ENCODE measurements at places on chromosomes 6 and 20. TPM values are rescaled to one million over a fixed set of nuclear protein-coding genes. Genes with fewer than 3 reads are reported as not detected.

- DNase-seq = peak; percentile 91
These were observed 63.6 kb downstream of the GTF2H5 start for GRCh38 chr6:158231551-158232315.

DNA sequence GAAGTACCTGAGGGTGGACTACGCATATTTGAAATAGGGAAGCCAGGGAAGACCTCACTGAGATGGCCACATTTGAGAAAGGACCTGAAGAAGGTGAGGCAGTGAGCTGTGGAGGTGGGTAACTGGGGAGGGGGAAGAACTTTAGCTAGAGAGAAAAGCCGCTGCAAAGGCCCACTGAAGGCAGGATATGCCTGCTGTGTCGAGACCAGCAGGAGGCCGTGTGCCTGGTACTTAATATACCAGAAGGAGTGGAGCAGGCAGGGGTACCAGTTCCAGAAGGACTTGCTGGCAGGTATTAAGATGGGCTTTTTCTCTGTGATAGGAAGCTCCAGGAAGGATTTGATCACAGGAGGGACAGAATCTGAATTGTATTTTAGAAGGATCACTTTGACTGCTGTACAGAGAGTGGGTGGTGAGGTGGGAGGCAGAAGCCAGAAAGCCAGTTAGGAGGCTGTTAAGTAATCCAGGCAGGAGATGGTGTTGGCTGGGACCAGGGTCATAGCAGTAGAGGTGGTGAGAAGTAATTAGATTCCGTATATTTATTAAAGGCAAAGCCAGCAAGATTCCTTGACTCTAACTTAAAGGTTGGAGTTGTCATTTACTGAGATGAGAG, 54.2 kb upstream of the FANCE start:
- no peak for DNase-seq

- DNase-seq = no peak
These were observed 98.6 kb upstream of the RNF24 start for GRCh38 chr20:4113615-4114603.

DNA sequence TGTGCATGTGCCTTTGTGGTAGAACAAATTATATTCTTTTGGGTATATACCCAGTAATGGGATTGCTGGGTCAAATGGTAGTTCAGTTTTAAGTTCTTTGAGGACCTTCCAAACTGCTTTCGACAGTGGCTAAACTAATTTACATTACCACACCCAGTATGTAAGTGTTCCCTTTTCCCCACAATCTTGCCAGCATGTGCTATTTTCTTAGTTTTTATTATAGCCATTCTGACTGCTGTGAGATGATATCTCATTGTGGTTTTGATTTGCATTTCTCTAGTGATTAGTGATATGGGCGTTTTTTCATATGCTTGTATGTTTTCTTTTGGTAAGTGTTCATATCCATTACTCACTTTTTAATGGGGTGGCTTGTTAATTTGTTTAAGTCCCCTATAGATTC, 251.6 kb upstream of the DEFB112 start:
- DNase-seq = no peak

GRCh38 chr6:20186981-20187380, 25.3 kb downstream of the MBOAT1 start:
- DNase-seq = no peak

- no peak for DNase-seq
These were observed 38.3 kb upstream of the SCML4 start for GRCh38 chr6:107862383-107862782.

GRCh38 chr6:39791850-39792539, at the start of gene DAAM2:
DAAM2 (plus strand) TSS chr6:39792376; CDS start chr6:39856303, 63,927 bp downstream.
- peak; percentile 87 for DNase-seq

GRCh38 chr20:46899621-46900020, 5.0 kb downstream of the EYA2 start:
- no peak for DNase-seq

DNA sequence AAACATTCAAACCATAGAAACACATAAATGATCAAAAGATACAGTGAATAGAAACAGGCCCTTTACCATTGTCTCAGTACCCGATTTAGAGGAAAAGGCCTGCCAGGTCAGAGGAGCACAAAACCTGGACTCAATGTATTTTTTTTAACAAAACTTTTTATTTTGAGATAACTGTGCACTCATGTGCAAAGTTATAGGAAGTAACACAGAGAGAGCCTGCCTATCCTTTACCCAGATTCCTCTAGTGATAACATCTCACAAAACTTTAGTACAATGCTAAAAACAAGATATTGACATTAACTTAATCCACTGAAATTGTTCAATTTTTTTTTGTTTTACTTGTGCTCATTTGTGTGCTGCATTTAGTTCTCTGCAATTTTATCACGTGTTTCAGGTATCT, 36.8 kb upstream of the SAMD3 start:
- DNase-seq = no peak

DNA sequence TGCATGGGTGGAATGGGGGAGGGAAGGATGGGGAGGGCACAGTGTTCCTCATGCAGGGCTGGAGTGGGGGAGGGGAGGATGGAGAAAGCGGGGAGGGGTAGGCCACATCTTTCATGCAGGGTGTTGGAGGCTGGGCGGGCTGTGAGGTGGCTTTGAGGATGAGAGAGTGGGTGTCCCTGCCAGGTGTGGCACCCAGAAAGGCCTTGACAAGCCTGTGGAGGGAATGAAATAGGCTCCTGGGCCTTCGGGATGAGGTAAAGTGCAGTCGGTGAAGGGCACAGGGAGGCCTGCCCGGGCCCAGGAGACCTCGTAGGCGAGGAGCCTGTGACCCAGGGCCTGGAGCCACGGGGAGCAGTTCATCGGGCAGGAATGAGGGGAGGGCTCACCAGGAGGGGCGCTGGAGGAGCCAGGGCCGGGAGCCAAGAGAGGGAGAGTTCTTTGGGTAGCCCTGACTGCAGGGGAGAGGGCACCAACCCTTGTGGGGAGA, 7.6 kb downstream of the CEBPB start:
- DNase-seq = no peak

GRCh38 chr6:134809130-134809529, 140.8 kb downstream of the ALDH8A1 start:
- DNase-seq = no peak

GRCh38 chr20:53124075-53124551, 152.0 kb downstream of the TSHZ2 start:
- no peak for DNase-seq

- DNase-seq = peak; percentile 37
These were observed 10.5 kb downstream of the KCNK15 start for GRCh38 chr20:44756011-44756688.

GRCh38 chr6:157649311-157650260, 173.5 kb upstream of the SNX9 start:
- no peak for DNase-seq

DNA sequence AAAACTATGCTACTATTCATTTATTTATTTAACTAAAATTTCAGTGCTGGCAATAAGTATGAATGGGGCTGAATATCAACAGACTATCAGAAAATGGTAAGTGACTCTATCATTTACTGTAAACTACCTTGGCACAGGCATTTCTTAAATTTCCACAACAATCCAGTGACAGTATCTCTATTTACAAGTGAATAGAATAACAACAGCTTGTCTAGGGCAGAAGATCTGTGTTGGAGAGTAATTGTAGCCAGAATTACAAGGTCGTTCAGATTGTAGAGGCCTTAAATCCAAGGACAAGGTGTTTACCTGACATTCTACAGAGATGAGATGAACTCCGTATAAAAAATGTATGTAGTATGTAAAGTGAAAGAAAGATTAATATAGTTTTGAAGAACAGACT, 193.8 kb upstream of the SIM1 start:
- no peak for DNase-seq

DNA sequence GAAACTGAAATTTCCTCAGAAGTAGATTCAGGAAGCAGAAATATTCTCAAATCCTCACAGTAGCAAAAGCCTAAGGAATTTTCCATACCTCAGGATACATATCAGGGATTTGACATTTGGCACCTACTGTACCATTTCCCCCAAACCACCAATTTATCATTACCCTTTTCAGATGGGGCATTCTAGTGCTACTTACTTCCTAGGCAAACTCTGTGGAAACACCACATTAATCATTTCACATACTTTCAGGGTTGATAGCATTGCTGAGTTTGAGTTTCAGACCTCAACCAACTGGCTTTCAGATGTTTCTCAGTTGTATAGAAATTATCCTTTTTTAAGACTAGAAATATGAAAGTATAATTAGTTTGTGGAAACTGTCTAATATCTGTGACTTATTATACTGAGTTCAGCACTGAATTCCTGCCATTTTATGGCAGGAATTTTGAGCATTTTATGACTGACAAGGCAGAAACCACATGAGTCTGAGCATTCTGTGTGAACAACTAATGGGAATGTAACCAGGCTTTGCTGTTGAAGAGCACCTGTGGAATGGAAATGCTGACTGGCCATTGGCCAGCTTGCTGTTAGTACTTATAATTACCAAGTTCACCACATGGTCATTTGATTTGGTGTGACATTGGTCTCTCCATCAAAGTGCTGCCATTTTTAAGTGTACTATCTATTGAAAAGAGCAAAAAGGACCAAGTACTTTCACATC, 35.1 kb upstream of the IRAK1BP1 start:
- DNase-seq = no peak

DNA sequence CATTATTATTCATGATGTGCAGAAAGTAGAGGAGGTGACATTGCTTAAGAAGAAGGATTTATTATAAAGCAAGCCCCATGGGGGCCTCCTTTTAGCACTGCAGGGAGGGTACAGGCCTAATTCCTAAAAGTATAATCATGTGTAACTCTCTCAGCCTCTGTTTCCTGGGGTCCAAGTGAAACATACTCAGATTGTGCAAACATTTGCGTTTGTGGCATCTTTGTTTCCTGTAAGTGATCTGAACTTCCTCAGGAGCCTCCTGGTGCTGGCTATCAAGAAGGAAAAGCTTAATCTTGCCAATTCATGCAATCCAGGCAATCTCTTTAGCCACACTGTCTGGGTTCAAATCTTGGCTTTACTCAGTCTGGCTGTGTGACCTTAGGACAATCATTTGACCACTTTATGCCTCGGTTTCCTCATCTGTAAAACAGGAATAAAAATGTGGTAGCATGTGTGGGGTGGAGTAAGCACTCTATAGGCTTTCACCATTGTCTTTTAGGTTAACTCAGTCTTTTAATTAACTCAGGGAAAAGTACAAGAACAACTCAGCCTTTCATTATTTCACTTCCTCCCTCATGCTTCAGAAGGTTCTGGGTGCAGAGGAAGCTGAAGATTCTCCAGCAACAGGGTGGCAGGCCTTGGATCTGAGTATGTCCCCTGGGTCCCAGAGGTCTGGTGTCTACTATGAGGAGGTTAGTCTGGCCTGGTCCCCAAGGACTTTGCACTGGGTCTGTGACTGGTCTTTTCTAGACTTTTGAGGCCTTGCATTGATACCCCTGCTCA, 831 bp upstream of the SIRPB2 start:
- DNase-seq = no peak

- no peak for DNase-seq
These were observed 30.9 kb downstream of the FYN start for GRCh38 chr6:111842271-111842822.

DNA sequence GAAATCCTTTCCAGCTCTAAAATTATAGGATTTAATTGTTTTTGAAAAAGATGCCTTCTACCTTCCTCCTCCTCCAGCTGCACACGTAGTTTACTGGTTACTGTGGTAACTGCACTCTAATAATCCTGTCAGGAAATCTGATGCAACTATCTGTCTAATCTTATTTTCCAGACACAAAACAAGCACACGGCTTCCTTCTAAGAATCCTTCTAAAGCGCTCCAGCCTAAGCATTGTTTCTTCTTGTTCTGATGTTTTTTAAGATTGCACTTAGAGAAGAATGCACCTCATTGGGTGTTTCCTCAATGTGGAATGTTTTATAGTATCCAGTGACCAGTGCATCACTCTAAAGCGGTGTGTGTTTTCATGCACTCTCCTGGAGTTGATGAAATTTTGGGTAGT, 63.6 kb downstream of the CARMIL1 start:
- no peak for DNase-seq

GRCh38 chr20:63635431-63636141, 8.7 kb upstream of the GMEB2 start:
- DNase-seq = no peak

- DNase-seq = peak; percentile 95
These were observed 22.2 kb upstream of the CCN5 start for GRCh38 chr20:44692932-44693480.

GRCh38 chr6:14258695-14259593, 141.4 kb downstream of the CD83 start:
- DNase-seq = no peak

DNA sequence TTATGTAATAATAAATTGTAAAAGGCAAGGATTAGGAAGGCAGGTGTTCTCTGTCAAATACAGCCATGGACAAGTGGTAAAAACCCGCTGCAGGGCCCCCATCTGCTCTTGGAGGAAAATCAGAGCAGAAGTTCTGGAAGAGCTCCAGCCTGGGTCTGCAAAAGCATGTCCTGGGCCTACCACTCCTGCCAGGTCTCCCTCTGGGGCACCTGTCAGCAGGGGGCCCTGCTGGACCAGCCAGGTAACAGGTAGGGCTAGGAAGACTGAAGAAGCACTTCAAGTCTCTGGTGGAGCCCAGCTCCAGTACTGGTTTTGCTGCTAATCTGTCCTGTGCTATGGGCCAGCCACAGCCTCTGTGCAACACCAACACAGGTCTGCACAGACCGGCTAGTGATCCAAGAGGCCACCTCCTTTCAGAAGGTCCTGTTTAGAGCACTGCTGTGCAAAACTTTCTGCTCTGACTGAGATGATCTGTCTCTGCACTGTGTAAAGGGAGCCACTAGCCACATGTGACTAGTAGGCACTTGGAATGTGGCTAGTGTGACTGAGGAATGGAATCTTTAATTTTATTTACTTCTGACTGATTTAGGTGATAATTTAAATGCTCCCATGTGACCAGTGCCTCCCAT, 30.2 kb downstream of the RRBP1 start:
- DNase-seq = no peak

DNA sequence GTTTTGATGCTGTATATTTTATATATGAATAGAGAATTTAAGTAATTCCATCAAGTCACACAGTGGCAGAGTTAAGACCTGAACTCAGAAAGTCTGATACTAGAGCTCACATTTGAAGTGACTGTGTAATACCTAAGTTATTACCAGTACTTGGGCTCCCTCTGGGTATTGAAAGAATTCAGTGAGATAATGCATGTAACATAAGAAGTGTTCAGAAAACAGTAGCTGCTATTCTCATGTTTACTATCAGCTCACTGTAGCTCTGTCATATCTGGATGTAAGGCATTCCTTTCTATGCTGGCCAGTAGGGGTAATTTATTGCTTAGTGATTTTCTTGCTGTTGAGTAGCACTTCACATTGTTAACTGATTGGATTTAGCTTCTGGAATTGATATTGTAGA, 44.6 kb downstream of the NKX2-4 start:
- DNase-seq = no peak

Gene SYCP2L
- 0.71 TPM for total RNA-seq

Gene KCNQ2
- total RNA-seq = not detected

Gene TRIM40
- not detected for total RNA-seq

Gene LRRN4
- 0.19 TPM for total RNA-seq

Gene DDX43
- 1.3 TPM for total RNA-seq

Gene SPACA1
- total RNA-seq = not detected

Gene HCK
- total RNA-seq = 12.7 TPM
